Brain microvascular endothelial cell (primary cell): ENCODE measurements at places on chromosomes 1 and 21.
A peak's percentile ranks its signal among the peaks of the same experiment; 100 is the strongest.

DNA sequence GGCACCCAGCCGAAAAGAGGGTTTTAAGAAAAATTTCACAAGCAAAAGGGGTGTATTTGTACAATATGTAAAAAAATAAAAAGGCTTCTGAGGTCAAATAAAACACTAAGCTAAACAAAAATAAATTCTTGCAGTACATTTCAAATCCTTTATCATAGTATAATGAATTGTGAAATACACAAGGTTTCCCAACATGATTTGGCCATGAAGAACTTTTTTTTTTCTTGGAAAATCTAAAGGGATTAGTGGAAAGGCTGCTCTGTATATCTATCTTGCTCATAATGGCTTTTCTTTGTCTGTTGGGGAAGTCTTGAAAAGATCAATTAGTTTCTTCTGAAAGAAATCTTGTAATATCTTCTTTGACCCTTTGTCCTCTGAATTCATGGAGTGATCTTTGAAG, 593.4 kb downstream of the PLPP3 start:
- no peak for DNase-seq

GRCh38 chr1:159598196-159598595, 10.6 kb downstream of the APCS start:
- DNase-seq = peak; percentile 94

DNA sequence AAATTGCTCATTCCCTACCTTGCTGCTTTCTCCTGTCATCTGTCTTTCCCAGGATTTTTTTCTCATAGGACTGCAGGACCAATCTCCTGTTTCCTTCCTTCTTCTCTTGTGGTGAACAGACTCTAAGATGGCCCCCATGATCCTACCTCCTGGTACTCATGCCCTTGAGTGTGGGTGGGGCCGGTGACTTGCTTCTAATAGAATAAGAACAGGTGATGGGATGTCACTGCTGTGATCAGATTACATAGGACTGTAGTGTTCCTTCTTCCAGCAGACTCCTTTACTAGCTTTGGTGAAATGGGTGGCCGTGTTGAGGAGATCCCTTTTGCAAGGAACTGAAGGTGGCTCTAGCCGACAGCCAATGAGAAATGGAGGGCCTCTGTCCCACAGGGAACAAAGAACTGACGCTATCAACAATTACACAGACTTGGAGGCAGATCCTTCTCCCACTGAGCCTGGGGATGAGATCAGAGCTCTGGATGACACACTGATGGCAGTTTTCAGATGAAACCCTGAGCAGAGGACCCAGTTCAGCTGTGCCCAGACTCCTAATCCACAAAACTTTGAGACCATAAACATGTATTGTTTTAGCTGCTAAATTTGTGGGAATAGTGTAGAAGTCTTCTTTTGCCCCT, 7.5 kb downstream of the GSTM3 start:
- no peak for DNase-seq

- peak; percentile 20 for DNase-seq
Measured at GRCh38 chr1:15848143-15848928, 829 bp downstream of the SPEN start.

GRCh38 chr1:37954316-37954971, 7.6 kb upstream of the INPP5B start:
- DNase-seq = no peak

GRCh38 chr1:101175466-101175865, 61.4 kb upstream of the S1PR1 start:
- DNase-seq = no peak

GRCh38 chr1:226633541-226634165, 85.1 kb downstream of the STUM start:
- no peak for DNase-seq

DNA sequence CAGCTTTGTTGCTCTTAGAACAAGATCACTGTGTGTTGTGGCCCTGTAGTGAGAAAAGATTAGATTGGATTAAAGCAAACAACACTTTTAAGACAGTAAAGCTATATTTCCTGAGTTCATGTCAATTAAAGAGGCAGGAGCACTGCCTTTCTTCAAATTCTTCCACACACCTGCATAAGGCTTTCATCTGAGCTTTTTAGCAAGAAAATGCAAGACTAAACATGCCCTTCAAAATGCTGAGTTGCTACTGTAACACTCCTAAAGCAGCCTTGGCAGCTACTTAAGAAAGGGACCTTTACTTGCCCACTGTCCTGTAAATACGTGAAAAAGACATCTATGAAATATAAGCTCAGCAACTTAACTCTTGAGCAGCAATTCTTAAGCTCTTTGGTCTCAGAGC, 11.8 kb downstream of the DPH5 start:
- DNase-seq = no peak

GRCh38 chr1:68459796-68460195, 10.0 kb upstream of the RPE65 start:
- peak; percentile 17 for DNase-seq

- no peak for DNase-seq
Measured at GRCh38 chr1:100392756-100393155, 40.5 kb downstream of the CDC14A start.

GRCh38 chr1:9591669-9592509, 3.2 kb downstream of the TMEM201 start:
- DNase-seq = no peak
